ENCODE measurements at places on chromosomes 13 and 19.

GRCh38 chr19:39052846-39053245, 20.5 kb upstream of the FBXO27 start:
- no peaks in the 10 kb centered on the region for H3K4me1 ChIP-seq
- no peak for DNase-seq
- no peaks in the 10 kb centered on the region for H3K27me3 ChIP-seq
- H3K36me3 ChIP-seq = no peaks in the 10 kb centered on the region
- no peak overlapping the region for H3K4me3 ChIP-seq

- H3K27me3 ChIP-seq = no peaks in the 10 kb centered on the region
- no peak for DNase-seq
- H3K27ac ChIP-seq = no peak overlapping the region
- H3K36me3 ChIP-seq = peaks cover 36% of the 10 kb centered on the region
- no peak overlapping the region for H3K4me3 ChIP-seq
Measured at GRCh38 chr19:10562609-10563008, 3.2 kb downstream of the KRI1 start.

- no peak overlapping the region for H3K27ac ChIP-seq
- peaks cover 8% of the 10 kb centered on the region for H3K4me1 ChIP-seq
Measured at GRCh38 chr19:42120276-42120980, 11.8 kb downstream of the POU2F2 start.

DNA sequence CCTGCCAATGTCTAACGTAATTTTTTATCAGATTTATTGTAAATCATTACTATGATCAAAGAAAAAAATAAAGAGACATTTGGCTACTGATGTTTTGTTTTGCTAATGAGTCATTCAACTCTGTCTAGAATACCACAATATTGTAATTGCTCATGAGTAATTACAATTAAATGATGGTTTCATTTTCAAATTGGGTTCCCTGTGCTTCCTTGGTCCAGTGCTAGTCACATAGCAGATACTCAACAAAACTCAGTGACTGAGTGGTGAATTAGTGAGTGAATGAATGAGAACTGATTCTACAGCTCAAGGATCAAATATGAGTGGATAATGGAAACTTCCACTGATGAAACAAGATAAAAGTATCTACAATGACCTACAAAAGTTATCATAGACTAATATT, 304.7 kb downstream of the POU4F1 start:
- no peak overlapping the region for H3K4me3 ChIP-seq
- H3K4me1 ChIP-seq = no peaks in the 10 kb centered on the region
- no peaks in the 10 kb centered on the region for H3K27me3 ChIP-seq
- H3K27ac ChIP-seq = no peak overlapping the region
- DNase-seq = no peak

All from vagina (tissue), 2 donors.